ENCODE measurements at places on chromosomes 5 and 9.
A peak's percentile ranks its signal among the peaks of the same experiment; 100 is the strongest.

DNA sequence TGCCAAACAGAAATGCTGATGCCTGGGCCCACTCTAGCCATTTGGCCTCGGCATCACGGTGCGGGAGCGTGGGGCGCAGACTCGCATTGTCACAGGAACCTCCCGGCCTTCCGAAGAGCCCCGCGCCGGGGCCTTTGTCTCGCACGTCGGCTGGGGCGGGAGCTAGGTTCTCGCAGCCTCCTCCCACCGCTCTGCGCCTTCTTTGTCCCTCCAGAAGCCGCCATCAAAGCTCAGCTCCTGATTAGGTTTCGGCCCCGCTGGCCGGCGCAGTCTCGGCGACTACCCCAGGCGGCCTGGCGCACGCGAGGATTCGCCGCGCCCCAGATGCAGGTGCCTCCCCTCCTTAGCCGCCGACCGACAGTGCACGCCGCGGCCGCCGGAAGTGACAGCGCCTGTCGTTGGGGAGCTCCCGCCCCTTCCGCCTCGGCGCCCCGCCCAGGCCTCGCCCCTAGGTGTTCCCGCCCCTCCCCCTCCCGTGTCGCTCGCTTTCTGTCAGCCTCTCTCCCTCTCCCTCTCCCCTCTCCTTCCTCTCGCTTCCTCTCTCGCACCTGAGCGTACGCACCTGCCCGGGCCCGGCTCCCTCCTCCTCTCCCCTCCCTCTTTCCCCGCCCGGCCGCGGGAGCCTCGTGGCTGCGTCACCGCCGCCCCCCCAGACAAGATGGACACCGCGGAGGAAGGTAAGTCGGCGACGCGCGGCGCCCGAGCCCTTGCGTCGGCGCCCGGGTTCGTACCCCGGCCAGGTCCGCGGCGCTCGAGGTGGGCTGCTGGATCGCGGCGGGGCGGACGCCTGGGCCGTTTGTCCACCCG, at the start of gene MARCHF6:
TSS of gene MARCHF6 (plus strand) at position 455 of the 807 bp plus-strand sequence. CDS start at position 659, 204 bp downstream.
- DNase-seq: peak; percentile 97

DNA sequence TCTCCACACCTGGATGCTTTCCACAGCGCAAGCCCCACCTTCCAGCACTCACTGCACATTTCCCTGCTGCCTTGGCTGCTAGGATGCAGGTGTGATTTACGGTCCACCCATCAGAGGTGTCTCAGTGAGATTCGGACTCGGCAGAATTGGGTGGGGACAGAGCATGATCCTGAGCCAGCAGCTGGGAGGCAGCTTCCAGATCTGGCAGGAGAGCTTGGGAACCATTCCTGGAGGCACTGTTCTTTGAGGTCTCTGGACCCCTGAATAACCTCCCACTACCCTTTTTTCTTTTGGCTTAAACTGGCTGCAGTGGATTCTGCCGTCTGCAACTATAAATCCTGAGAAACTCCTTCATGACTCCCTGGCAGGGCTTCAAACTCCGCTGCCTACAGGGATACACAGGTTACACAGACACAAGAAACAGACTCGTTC, 99.6 kb upstream of the PHYKPL start:
- no peak for DNase-seq

- DNase-seq: no peak
Measured at GRCh38 chr5:43034591-43034968, 5.5 kb downstream of the ANXA2R start.

- DNase-seq: no peak
Measured at GRCh38 chr5:66777868-66778267, 181.7 kb downstream of the MAST4 start.

- no peak for DNase-seq
Measured at GRCh38 chr9:121698627-121699570, 47.5 kb downstream of the DAB2IP start.

DNA sequence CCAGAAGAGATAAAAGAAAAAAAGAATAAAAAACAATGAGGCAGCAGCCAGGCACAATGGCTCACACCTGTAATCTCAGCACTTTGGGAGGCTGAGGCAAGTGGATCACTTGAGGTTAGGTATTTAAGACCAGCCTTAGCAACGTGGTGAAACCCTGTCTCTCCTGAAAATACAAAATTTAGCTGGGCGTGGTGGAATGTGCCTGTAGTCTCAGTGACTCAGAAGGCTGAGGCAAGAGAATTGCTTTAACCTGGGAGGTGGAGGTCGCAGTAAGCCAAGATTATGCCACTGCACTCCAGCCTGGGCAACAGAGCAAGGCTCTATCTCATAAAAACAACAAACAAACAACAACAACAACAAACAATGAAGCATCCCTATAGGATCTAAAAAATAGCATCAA, 121.5 kb downstream of the HMHB1 start:
- DNase-seq: no peak

DNA sequence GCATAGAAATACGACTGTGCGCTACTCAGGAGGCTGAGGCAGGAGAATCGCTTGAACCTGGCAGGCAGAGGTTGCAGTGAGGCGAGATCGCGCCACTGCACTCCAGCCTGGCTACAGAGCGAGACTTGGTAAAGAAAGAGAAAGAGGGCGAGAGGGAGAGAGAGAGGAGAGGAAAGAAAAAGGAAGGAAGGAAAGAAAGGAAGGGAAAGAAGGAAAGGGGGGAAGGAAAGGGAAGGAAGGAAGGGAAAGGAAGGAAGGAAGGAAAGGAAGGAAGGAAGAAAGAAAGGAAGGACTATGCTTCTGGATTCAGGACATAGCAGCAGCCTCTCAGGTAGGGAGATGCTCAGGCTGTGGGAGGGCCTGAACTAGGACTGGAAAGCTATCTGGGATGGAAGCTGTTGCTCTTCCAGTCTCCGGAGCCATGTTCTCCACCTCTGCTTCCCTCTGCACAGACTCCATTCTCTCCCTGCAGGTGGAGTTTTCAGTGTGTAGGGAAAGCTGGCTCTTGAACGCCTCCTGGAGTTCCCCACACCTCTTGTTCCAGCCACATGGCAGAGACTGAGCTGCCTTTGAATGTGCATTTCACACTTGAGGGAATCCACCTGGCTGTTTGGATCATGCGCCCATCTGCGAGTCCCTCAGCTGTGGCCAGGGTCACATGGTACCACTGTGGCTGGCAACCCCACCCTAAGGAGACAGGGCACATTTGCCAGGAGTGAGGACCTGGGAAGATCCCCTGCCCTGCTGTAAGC, 9.1 kb downstream of the SWI5 start:
- DNase-seq: no peak

DNA sequence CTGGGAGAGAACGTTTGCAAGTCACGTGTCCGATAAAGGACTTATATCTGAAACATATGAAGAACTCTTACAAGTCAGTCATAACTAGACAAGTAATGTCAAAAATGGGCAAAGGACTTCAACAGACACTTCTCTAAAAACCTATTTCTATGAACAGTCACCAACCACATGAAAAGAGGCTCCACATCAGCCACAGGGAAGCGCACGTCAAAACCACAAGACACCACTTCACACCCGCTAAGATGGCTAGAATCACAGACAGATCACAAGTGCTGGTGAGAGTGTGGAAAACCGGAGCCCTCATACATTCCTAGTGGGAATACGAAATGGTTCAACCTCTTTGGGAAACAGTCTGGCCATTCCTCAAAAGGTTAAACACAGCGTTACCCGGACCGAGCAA, 11.5 kb upstream of the CARD9 start:
- no peak for DNase-seq

GRCh38 chr5:115544436-115545350, at the start of gene FEM1C:
TSS of gene FEM1C (minus strand) at chr5:115544775. CDS start at chr5:115543493, 1,282 bp downstream.
- peak; percentile 66 for DNase-seq

DNA sequence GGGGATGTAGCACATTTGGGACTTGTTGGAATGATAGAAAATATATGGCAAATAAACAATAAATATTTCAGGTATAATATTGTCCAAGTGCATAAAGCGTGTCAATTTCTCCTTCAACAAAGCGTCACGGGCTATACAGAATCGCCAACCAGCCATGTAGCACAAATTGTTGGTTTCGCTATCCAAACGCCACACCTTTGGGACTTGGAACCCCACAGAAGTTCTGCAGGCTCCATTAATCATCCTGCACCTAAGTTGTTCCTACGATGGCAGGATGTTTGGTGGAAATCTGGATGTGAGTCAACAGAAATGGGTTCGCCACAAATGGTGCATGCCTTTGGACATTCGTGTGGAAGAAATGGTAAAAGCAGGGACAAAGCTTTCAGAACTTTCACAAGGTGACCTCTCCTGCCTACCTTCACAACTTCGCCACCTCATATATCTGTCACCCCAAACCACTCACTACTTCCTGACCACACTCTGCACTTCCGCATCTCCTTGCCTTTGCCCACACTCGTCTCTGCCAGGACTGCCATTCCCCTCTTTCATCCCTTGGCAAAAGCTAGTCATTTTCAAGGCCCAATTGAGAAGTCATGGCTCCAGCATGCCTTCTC, 95.7 kb downstream of the LHFPL2 start:
- no peak for DNase-seq

GRCh38 chr5:109690242-109690974, 681 bp downstream of the MAN2A1 start:
- no peak for DNase-seq

- DNase-seq: no peak
Measured at GRCh38 chr5:74945561-74946165, 79.5 kb upstream of the FAM169A start.

GRCh38 chr9:135958485-135958884, 2.7 kb downstream of the UBAC1 start:
- DNase-seq: no peak

DNA sequence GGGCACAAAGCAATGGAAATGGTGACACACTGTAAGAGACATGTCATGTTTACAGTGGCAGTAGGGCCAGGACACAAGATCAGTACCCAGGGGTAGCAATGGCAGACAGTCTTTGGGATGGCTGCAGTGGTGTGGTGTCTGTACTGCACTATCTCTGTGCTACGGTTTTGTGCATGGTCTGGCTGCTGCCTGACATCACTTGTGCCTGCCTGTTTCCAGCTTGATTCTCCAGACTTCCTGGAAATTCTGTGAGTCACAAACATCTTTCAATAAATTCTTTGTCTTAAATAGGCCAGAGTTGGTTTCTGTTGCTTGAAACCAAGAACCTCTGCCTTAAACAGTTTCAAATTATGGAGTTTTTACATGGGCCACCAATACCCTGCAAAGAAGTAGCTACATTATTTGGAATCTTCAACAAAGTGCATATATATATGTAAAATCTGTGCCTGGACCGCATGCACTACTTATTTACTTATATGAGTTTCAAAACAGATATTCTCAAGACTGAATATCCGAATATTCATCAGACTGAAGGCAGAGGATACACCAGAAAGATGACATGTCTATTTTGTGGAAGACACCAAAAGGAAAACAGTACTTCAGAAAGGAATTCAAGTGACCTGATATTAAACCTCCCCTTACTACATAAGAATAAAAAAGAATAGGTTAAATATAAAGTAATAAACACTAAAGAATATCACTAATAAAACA, 188.1 kb downstream of the RFX3 start:
- no peak for DNase-seq

GRCh38 chr5:4191703-4192102, 596.1 kb downstream of the IRX1 start:
- no peak for DNase-seq

DNA sequence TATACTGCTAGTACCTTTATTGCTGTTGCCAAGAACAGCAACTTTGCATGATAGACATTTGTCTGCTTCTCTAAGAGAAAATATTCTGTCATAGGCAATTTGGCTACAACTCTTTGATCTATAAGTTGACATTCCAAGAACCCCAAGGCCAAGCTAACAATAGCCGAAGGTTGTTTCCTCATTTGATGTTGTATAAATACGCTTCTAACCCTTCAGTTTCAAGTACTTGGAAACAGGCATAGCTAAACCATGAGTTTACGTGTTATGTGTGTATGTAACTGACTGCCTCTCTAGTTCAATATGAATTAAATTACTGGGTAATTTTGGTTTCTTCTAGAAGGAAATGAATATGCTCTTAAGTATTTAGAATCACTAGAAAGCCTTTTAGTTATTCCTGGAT, 1034.0 kb downstream of the TLE4 start:
- no peak for DNase-seq

- DNase-seq: no peak
Measured at GRCh38 chr5:113917997-113918396, 404.5 kb downstream of the YTHDC2 start.

DNA sequence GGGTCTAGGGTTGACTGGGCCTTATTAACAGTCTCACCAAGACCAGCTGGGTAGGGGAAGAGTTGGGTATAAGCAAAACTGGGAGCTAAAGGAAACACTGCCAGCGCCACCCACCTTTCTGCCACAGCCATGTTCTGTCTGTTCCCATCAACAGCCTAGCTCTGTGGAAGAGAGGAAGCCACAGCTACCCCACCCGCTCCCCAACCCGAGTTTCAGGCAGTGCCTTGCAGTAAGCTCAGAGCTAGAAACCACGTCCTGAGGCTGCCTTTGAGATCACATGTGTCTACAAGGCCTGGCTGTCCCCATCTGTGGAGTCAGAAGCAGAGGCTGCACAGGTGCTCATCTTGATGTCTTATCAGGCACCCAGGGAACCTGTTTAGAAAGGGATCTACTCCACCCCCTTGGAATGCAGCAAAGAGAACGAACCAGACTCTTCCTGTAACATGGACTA, 15.3 kb downstream of the HNRNPH1 start:
- DNase-seq: no peak

DNA sequence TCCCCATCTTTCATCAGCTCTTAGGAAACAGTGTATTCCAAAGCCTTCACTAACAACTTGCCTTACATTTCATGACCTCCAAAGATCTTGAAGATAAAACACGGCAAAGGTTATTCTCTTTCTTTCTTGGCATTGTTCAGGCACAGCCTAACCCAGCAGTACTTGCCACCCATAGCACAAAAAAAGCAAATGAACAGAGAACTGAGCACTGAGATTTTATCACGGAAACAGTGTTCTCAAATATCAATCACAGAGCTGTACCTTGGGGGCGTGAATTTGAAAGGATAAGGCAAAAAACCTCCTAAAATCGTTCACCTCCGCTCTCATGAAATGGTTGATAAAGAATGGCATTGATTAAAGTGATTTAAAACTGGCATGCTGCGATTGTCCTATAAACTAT, 16.9 kb upstream of the KCNV2 start:
- no peak for DNase-seq

DNA sequence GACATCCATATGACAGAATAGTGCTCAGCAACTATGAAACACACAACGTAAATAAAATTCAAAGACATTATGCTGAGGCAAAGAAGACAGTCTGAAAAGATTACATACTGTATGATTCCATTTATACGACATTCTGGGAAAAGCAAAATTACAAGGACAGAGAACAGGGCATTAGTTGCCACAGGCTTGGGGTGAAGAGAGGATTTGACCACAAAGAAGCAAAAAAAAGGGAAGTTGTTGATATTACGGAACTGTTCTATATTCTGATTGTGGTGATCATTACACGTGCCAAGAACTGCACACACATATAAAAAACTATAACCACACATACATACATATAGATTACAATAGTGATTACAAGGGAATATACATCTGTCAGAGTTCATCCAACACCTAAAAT, 24.1 kb downstream of the CDK5RAP2 start:
- DNase-seq: no peak

- no peak for DNase-seq
Measured at GRCh38 chr5:43854697-43855292, 251.8 kb downstream of the NNT start.

DNA sequence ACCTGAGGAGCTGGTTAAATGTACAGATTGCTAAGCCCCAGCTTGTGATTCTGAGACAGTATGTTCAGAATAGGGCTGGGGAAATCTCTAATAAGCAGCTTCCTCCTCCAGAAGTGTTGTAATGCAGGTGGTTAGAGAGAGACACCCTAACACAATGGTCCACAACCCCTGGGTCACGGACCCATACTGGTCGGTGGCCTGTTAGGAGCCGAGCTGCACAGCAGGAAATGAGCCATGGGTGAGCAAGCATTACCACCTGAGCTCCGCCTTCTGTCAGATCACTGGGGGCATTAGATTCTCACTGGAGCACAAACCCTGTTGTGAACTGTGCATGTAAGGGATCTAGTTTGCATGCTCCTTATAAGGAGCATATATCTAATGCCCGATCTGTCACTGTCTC, 61.8 kb downstream of the SLC36A1 start:
- no peak for DNase-seq

Measured in NCI-H2081 treated with DMSO at 0.1 percent for 48 hours (cell line).